Hematopoietic multipotent progenitor cell treated with erythropoietin and hydrocortisone succinate and interleukin-3 and kit ligand, for 8 days (in vitro differentiated cells): ENCODE measurements at places on chromosomes 1 and 21.
A peak's percentile ranks its signal among the peaks of the same experiment; 100 is the strongest.

DNA sequence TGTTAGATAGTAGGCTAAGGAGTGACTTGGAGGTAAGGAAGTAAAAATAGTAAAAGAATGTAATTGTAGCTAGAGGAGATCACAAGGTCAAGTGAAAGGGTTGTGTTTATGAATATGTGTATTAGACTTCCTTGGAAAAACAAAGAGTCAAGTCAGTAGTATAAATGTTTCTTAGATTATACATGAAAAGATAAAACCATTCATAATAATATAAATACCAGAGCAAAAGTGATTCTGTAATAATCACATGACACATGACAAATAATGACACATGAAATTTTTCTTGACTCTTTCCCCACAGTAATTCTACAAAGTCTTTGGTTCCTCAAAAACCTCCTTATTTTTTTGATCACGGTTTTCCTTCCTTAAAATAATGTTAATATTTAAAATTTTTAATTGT, 56.4 kb downstream of the IVNS1ABP start:
- no peak for DNase-seq

DNA sequence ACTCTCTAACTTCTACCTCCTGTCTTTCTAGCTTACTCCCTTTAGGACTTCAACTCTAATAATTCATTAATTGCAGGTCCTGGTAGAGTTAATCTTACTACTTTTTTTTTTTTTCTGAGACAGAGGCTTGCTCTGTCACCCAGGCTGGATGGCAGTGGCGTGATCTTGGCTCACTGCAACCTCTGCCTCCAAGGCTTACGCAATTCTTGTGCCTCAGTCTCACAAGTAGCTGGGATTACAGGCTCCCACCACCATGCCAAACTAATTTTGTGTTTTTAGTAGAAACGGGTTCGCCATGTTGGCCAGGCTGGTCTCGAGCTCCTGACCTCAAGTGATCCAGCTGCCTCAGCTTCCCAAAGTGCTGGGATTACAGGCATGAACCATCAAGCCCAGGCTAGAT, 15.7 kb downstream of the BTBD8 start:
- no peak for DNase-seq

- no peak for DNase-seq
Measured at GRCh38 chr1:221816899-221817298, 75.0 kb upstream of the DUSP10 start.

- no peak for DNase-seq
Measured at GRCh38 chr1:224377676-224378006, 21.0 kb downstream of the CNIH4 start.

GRCh38 chr1:47572731-47573430, 135.0 kb downstream of the FOXD2 start:
- no peak for DNase-seq

- no peak for DNase-seq
Measured at GRCh38 chr1:41794031-41794430, 124.7 kb downstream of the HIVEP3 start.

GRCh38 chr1:11383553-11384169, 95.3 kb upstream of the DISP3 start:
- peak; percentile 45 for DNase-seq

DNA sequence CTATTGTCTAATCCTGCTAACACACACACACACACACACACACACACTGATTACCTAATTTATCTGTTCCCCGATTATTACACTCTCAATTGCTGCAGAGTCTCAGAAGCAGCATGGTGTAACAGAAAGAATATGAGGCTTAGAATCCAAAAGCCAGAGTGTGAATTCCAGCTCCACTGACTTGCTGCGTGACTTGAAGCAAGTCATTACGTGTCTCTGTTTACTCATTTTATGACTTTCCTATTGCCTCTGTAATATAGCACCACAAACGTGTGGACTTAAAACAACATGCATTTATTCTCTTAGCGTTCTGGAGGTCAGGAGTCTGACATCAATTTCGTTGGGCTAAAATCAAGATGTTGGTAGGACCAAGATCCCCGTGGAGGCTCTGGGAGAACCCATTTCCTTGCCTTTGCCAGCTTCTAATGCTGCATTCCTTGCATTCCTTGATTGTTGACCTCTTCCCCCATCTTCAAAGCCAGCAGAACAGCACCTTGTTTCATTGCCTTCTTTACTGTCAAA, 55.9 kb upstream of the ATP5PO start:
- DNase-seq = no peak

DNA sequence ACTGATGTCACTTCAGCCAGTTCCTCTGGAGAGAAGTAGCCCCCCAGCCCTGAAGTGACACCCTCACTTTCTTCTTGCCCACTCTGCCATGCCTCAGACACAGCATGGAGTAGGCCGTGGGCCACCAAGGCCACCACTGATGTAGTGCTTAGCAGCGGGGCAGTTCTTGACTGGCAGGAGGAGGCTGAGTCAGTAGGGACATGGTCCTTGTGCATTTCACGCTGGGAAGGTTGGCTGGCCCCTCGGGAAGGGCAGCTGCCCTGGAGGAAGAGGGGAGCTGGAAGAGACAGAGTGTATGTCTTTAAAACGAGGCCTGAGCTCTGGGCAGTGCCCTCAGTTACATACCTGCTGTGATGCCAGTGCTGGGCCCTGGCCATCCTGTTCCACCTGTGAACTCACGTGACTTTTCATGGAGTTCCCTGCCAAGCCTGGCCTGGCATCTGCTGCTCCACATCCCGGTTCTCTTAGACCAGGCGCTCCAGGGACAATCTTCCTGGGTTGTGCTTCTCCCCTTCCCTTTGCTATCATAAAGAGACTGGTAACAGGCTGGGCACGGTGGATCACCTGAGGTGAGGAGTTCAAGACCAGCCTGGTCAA, 158.6 kb upstream of the TMEM51 start:
- no peak for DNase-seq

- DNase-seq = peak; percentile 56
Measured at GRCh38 chr1:87329051-87329525, 408 bp downstream of the LMO4 start.

DNA sequence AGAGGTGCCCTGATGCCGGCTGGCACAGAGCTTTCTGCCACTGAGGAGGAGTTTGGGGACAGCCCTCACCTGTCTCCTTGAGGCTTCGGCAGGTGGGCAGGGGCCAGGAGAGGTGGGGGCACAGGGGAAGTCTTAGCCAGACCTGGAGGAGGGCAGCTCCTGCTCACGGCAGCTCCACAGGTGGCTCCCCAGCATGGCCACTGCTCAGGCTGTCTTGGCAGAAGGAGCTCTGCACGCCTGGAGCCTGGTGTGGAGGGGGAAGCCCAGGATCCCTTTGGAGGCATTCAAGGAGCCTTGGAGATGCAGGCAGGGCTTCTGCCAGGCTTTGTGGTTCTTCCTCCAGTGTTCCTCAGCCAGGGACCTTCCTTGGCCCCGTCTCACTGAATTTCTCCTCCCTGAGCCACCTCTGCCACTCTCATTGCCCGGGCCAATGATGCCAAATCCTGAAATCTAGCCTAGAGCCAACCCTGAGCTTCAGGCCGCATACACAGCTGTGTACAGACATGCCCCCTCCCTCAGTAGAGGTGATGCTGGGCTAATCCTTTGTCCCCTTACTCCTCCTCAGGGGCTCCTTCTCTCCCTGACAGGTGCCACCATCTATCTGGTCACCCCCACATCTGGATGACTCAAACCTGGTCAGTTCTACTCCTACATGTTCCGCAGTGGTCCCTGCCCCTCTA, 251.8 kb upstream of the VAMP3 start:
- no peak for DNase-seq

DNA sequence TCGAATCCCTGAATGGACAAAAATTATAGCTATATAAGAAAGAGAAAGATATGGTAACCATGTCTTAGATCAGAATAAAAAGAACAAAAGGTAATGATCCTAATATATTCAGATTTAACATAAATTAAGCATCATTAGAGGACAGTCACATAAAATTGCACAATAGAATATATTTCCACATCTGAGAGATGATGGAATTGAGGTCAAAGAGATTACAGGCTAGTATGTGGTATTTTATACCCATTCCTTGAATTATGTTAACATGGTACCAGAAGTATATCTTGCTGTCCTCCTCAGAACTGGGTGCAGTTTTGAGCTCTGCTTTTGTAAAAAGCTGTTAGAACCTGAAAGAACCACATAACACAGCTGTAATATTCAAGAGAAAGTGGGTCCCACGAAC, 245.6 kb upstream of the HOOK1 start:
- DNase-seq = no peak

GRCh38 chr1:15178571-15179484, 25.3 kb downstream of the TMEM51 start:
- DNase-seq = no peak

DNA sequence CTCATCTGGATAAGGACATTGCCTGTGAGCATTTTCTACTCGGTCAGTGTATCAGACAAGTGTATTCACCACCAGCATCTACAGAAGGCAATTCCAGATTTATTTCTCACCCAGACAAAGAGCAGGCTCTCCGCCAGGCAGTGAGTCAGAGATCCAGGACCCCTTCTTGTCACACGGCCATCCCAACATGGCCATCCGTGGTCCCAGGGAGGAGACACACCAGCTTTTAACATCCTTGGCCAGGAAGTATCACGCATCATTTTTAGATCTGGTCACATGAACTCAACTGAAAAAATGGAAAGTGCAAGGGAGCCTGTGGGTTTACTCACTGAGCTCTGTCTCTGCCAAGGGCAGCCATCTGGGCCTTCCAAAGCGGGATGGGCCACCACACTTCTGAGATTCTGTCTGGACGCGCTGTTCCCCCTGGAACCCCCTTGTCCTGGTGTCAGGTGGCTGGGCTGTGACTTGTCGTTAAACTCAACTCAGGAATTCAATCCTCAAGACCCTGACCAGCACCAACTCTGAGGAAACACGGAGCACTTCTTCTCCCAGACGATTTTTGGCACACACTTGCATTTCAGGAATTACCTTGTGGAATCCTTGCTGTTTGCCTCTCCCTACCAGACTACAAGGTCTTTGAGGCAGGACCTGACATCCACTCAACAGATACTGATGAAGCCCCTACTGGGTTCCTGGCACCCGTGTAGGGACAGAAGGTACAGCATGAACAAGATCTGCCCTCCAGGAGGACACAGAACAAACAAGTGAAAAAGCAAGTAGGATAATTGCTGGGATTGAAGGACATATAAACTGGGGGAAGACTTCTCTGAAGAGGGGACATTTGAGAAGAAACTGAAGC, 21.6 kb upstream of the CCSAP start:
- DNase-seq = no peak

DNA sequence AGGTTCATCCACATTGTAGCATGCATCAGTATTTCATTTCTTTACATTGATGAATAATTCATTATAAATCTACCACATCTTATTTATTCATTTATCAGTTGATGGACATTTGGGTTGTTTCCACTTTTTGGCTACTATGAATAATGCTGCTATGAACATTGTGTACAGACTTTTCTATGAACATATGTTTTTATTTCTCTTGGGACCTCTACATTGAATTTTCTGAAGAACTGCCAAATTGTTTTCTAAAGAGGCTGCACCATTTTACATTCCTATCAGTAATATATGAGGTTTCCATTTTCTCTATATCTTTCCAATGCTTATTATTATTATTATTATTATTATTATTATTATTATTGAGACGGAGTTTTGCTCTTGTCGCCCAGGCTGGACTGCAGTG, 81.3 kb upstream of the SELENON start:
- no peak for DNase-seq

DNA sequence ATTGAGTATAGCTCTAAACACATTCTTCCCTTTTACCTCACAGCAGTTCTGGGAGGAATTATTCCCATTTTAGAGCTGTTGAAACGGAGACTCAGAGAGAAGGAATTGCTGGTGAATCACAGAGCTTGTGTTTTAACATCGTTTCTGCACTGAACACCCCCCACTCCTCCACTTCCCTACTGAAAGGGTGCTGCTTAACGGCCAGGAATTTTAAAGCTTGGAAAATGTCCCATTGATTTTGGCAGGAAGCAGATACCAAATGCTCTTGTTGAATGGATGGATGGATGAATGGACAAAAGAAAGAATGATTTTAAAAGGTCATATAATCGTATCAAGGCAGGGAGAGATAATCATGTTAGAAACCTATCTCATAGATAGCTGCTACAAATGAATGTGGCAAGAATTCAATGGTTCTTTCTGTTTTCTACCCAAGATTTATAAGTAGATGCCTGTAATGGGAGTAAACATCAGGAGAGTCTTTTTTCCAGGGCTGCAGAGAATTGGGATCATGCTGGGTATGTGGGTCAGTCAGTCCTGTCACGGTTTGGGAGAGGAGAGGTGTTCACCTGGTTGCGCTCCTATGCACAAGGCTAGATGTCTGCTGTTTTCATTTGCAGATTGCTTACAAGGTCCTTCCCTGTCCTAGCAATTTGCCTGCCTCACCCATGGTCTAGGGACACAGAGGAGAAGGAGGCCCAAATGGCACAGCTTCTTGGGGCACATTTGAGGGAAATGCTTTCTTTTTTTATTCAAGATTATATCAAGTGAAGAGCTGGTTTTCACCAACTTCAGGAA, 19.0 kb downstream of the FAM163A start:
- DNase-seq = no peak
